Activated CD4-positive, alpha-beta memory T cell treated with anti-CD3 and anti-CD28 coated beads, Interleukin-2, amount 10 ng/mL, durations not matched to agents 7 days and 5 days (primary cell): ENCODE measurements at places on chromosomes 6 and 20. TPM values are rescaled to one million over a fixed set of nuclear protein-coding genes. Genes with fewer than 3 reads are reported as not detected.
A peak's percentile ranks its signal among the peaks of the same experiment; 100 is the strongest.

Gene DDX43
- total RNA-seq, result 0.88 TPM

DNA sequence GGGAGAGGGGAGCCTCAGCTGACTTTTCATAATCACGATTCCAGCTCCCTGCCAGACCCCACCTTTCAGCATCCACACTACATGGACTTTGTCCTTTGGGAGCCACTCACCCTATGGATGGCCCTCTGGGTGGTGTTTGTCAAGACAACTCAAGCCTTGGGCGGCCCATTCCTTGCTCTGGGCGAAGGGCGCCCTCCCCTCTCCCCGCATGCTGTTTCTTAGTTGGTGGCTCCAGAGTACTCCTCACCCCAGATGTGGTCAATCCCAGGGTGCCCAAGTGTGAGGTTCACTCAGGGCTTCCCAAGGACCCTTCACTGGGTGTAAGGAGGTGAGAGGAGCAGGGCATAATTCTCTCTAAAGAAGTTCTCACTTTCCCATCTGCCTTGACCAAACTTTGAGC is 710.0 kb downstream of the QKI start:
- H3K27me3 ChIP-seq, result no peaks in the 10 kb centered on the region
- H3K4me3 ChIP-seq, result no peak overlapping the region
- no peak for DNase-seq
- no peaks in the 10 kb centered on the region for H3K4me1 ChIP-seq
- H3K27ac ChIP-seq, result no peak overlapping the region

Gene EFCAB8
- 0.25 TPM for total RNA-seq

- no peak overlapping the region for H3K27ac ChIP-seq
- no peak overlapping the region for H3K4me3 ChIP-seq
- H3K36me3 ChIP-seq, result no peaks in the 10 kb centered on the region
- peak; percentile 16 for DNase-seq
- H3K4me1 ChIP-seq, result no peaks in the 10 kb centered on the region
- H3K27me3 ChIP-seq, result peaks cover 5% of the 10 kb centered on the region
Observed at GRCh38 chr6:166786704-166787293, 159.7 kb upstream of the RPS6KA2 start.

- peaks cover 72% of the 10 kb centered on the region for H3K4me1 ChIP-seq
- no peak for DNase-seq
- H3K36me3 ChIP-seq, result no peaks in the 10 kb centered on the region
- no peaks in the 10 kb centered on the region for H3K27me3 ChIP-seq
- no peak overlapping the region for H3K27ac ChIP-seq
Observed at GRCh38 chr6:6796818-6797217, 208.3 kb downstream of the LY86 start.

Gene OPRM1
- not detected for total RNA-seq

DNA sequence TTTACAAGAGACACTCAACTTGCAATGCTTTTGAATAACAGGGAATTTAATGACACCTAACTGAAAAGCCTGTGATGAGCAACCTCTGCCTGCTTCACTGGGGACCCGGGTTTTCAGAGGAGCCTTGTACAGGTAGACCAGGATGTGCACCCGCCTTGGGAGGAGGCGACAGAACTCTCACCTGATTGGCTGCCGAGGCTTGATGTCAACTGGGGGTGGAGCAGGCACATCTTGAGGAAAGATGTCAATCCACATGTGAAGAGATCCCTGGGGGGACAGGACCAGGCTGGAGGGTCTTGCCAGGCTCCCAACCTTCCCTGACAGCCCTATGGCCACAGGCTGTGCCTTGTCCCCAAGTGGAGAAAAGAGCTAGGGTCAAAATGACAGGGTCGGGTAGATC is 19.8 kb downstream of the ERGIC3 start:
- no peak overlapping the region for H3K27ac ChIP-seq
- H3K27me3 ChIP-seq, result no peaks in the 10 kb centered on the region
- H3K36me3 ChIP-seq, result peaks cover 5% of the 10 kb centered on the region
- no peak for DNase-seq
- no peak overlapping the region for H3K4me3 ChIP-seq

- DNase-seq, result no peak
- H3K4me3 ChIP-seq, result no peak overlapping the region
- H3K27ac ChIP-seq, result no peak overlapping the region
- peaks cover 5% of the 10 kb centered on the region for H3K4me1 ChIP-seq
Observed at GRCh38 chr20:63579017-63579694, 5.1 kb upstream of the HELZ2 start.

GRCh38 chr6:116512111-116512559 is 696 bp downstream of the CALHM5 start:
- no peaks in the 10 kb centered on the region for H3K4me1 ChIP-seq
- H3K36me3 ChIP-seq, result no peaks in the 10 kb centered on the region
- H3K4me3 ChIP-seq, result no peak overlapping the region
- H3K27ac ChIP-seq, result no peak overlapping the region
- peaks cover 22% of the 10 kb centered on the region for H3K27me3 ChIP-seq
- DNase-seq, result no peak

DNA sequence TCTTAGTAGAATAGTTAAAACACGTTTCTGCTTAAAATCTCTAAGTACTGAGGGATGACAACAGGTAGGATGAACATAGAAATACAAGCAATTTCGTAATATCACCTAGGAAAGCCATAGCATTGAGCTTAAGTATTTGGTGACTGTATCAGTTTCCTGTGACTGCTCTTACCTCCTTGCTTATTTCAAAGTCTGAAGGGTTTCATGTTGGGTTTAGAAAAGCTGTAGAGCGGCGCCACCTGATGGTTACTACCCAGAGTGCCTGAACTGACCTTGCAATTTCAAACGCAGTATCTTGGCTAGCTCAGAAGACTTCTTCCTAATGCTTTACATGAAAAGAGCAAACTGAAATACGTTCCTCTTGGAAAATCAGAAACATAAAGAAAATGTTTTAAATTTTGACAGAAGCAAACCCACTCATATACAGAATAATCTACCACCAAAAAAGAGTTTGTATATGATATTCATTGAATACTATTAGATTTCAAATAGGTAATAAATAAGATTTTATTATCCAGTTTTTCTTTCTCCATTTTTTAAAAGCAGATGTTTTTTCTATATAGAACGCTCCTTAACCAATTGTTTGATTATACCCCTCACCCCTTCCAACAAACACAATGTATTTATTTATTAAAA is 82.3 kb upstream of the RIPOR2 start:
- peaks cover 16% of the 10 kb centered on the region for H3K36me3 ChIP-seq
- no peak overlapping the region for H3K4me3 ChIP-seq

Gene CLPSL2
- not detected for total RNA-seq

DNA sequence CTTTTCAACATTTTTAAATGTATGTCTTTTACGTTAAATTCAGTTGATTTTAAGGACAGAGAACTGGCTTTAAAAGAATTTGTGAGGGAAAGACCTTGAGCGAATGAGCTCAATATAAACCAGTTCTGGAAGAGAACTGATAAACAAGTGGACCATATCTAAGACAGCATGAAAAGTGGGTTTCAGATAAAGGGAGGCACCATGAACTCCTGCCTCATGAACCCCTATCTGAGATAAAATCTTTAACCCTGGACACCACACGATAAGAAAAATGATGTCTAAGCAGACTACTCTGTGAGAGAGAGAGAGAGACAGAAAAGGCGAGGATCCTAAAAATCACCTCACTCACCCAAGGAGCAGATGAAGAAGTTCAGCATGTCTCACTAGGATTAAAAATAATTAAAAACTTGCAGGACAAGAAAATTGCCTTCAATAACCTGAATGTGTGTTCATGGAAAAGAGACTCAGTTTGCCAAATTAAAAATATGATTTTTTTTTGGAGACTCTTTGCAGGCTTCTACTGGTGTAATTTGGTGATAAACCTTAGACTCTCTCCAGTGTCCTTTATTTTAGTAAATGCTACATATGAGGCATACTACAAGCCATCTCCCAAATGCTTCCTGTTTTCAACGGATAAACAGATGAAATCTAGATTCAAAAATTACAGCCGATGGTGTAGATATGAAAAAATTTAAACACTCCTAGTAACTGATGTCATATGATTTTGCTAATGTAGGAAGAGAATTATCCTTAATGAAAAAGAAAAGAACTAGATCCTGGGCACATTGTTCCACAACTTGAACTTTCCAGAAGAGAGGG is 299.5 kb downstream of the ADGB start:
- DNase-seq, result no peak
- H3K27me3 ChIP-seq, result peaks cover 15% of the 10 kb centered on the region
- H3K4me3 ChIP-seq, result no peak overlapping the region
- no peaks in the 10 kb centered on the region for H3K4me1 ChIP-seq
